ENCODE measurements at places on chromosomes 1 and 21. TPM values are rescaled to one million over a fixed set of nuclear protein-coding genes. Genes with fewer than 3 reads are reported as not detected.

Gene BCL2L15
- 0.36 TPM for polyA plus RNA-seq

Gene ATP1A2
- polyA plus RNA-seq: 40.8 TPM

Gene PEX14
- polyA plus RNA-seq: 24.0 TPM

- no peaks in the 10 kb centered on the region for H3K27me3 ChIP-seq
- no peak overlapping the region for H3K4me3 ChIP-seq
- no peaks in the 10 kb centered on the region for H3K36me3 ChIP-seq
- no peak for DNase-seq
Measured at GRCh38 chr1:9233241-9233941, 1.2 kb upstream of the H6PD start.

- H3K27me3 ChIP-seq: no peaks in the 10 kb centered on the region
- H3K27ac ChIP-seq: no peak overlapping the region
- peaks cover 4% of the 10 kb centered on the region for H3K4me1 ChIP-seq
- DNase-seq: no peak
Measured at GRCh38 chr1:167120899-167121298, 27.0 kb downstream of the STYXL2 start.

DNA sequence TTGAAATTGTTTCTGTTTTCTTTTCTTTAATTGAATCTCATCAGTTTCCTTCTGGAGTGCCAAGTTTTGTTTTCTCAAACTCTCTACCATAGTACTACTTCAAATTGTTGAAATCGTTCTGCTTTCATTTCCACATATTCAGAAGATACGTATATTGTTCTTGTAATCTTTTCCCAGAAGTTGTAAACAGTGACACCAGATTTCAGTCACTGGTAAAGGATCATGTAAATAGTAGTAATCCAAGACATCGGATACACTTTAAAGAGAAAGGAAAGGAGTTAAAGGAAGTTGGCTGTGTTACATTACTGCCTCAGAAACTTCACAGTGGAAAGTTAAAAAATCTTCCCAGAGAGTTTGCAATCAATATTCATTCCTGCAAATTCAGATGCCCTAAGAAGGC, 67.5 kb downstream of the RGL1 start:
- no peak overlapping the region for H3K27ac ChIP-seq
- no peak overlapping the region for H3K4me3 ChIP-seq
- DNase-seq: no peak
- H3K27me3 ChIP-seq: no peaks in the 10 kb centered on the region

Measured in H1 (cell line).